T-helper 17 cell (primary cell): ENCODE measurements at places on chromosomes 16 and 17. TPM values are rescaled to one million over a fixed set of nuclear protein-coding genes. Genes with fewer than 3 reads are reported as not detected.

DNA sequence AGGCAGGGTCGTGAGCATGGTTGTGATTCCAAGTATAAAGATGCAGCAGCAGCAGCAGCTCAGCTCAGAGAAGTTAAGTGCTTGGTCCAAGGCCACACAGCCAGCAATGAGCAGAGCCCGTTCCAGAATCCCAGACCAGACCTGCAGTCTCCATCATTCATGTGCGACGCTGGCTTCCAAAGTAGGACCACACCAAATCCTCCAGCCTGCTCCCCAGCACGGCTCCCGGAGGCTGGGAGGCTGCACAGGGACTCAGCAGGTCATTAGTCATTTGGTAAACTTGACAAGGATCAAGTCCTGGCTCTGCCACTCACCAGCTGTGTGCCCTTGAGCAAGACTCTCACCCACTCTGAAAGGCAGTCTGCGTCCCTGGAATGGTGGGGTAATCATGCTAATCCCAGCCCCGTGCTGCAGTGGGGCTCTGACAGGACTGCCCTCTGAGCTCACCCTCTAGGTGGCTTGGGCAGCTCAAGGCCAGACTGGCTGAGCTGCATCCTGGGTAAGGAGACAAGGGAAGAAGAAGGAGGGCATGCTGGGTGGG is 95.1 kb upstream of the TMEM132E start:
- DNase-seq: no peak

- DNase-seq: no peak
These were observed 347.1 kb downstream of the SEC14L1 start for GRCh38 chr17:77487677-77488530.

DNA sequence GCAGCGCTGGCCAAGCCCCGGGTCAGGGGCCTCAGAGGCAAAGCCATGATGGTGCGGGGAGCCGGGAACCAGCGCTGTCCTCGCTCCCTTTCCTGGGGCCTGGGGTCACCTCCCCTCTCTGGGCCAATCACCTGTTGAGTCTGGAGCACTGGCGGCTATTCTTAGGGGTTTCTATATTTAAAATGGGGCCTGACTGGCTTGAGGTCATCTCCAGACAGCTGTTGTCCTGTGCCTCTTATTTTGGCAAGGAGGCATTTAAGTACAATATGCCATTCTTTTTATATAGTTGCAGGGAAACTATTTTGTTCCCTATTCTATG is at the start of gene COX6A2:
TSS of gene COX6A2 (minus strand) at position 82 of the 319 bp plus-strand sequence. CDS start at position 47, 35 bp downstream.
- DNase-seq: no peak

- DNase-seq: no peak
These were observed 61.9 kb downstream of the WWP2 start for GRCh38 chr16:69823831-69824563.

- no peak for DNase-seq
These were observed 1.1 kb upstream of the NDUFAB1 start for GRCh38 chr16:23597003-23597756.

DNA sequence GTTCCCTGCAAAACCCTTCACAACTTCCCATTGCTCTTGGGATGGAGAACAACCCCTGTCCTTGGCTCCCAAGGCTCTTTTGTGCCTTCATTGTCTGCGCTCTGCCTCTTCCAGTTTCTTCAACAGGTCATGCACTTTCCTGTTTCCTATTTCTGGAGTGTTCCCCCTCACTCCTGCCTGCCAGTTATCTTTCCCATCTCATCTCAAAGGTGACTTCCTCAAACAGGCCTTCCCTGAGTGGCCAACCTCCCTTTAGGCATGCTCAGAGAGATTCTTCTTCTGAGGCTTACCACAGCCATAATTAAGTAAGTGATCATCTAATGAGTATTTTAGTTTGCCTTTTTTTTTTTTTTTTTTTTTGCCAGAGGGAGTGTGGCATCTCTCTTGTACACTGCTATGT is 2.9 kb upstream of the CYLD start:
- no peak for DNase-seq

- no peak for DNase-seq
These were observed 32.2 kb upstream of the ETV4 start for GRCh38 chr17:43578404-43578698.

- no peak for DNase-seq
These were observed 63.7 kb upstream of the MRTFB start for GRCh38 chr16:14007450-14007849.

- no peak for DNase-seq
These were observed 65.7 kb downstream of the CENPV start for GRCh38 chr17:16287563-16288027.

DNA sequence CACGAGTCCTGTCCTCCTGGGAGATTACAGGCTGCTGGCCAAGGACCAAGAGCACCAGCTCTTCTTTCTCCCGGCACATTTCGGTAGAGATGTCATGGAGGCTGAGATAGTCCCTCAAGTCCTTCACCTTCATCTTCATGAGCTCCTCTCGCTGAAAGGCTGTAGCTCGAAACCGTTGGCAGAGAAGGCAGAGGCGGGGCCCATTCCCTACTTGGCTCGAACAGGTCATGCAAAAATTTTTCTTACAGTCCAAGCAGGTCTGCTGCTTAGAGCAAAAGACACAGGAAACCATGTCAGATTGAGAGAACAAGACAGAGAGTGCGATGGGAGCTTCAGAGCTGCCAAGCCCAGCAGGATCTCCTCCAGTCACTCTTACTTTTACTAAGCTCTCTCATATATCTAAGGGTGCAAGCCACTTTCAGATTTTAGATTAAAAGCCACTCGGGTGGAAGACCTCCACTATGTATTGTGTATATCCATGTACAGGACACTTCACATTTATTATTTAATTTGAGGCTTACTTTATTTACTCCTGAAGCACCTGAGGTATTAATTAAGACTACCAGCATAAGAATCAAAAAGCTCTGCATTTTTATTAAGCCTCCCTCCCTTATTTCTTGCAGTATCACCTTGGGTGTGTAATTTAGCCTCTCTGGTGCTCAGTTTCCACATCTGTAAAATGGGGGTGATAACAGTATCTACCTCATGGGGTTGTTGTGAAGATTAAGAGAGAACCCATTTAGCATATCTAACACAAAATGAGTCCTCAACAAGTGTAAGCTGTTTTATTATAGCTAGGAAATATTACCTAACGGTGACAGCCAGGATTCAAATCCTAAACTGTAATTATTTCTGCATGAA is 41.4 kb downstream of the LIG3 start:
- DNase-seq: no peak

DNA sequence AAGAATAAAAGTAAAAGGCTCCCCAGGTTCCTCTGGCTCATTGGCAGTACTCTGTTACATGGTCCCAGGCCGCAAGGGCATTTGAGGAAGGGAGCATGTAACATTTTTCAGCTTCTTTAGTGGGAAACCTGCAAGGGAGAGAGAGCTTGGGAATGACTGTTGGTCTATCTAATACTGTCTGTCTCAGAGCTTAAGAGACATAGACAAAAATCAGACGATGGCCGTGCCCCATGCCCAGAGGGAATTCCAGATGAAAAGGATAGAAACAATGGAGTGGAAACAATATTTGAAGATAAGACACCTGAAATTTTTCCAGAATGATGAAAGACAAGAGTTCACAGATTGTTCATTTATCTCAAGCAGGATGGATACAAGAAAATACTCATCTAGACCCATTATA is 48.1 kb upstream of the ADORA2B start:
- no peak for DNase-seq

Gene NBR1
- 55.1 TPM for total RNA-seq

Gene OR1A1
- total RNA-seq: not detected

Gene GSDMA
- total RNA-seq: 0.26 TPM

Gene MAP3K3
- total RNA-seq: 74.1 TPM

Gene HEXIM1
- total RNA-seq: 52.4 TPM
